ENCODE measurements at places on chromosomes 13 and 19.

DNA sequence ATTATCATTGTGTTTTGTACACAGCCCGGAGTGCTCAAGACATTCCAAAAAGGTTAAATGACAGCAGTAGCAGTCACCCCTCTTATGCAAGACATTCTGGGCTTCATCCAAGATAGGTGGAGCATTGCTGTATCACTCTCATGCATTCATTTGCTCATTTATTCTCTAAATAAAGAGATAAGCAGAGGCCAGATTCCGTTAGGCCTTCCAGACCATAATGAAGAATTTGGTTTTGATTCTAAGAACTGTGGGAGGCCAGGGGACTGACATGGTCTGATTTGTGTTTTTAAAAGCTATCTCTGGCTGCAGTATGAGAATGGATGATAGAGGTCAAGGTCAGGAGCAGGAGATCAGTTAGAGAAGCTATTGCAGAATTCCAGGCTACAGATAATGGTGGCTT, 145.8 kb downstream of the KCNRG start:
- peak; percentile 30 for DNase-seq

DNA sequence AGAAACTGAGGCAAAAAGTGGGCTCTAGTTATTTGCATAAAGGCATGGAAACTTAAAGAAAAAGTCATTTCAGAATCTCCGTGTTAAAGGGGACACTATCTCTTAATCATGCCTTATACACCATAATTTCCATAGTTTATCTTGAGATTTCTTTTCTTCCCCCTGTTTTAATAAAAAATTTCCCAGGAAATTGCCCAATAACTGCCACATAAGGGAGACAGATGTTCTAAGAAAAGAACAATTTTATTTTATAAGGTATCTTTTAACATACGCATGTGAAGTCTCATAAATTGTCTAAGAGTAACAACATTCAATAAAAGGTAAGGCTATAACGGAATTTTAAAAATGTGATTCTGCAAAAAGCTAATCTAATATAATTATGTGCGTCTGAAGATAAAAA, 371.3 kb downstream of the IRS2 start:
- no peak for DNase-seq

- DNase-seq: no peak
These were observed 2.9 kb upstream of the MTUS2 start for GRCh38 chr13:28817204-28817603.

- DNase-seq: no peak
These were observed 253.7 kb downstream of the KCTD12 start for GRCh38 chr13:76632401-76633044.

DNA sequence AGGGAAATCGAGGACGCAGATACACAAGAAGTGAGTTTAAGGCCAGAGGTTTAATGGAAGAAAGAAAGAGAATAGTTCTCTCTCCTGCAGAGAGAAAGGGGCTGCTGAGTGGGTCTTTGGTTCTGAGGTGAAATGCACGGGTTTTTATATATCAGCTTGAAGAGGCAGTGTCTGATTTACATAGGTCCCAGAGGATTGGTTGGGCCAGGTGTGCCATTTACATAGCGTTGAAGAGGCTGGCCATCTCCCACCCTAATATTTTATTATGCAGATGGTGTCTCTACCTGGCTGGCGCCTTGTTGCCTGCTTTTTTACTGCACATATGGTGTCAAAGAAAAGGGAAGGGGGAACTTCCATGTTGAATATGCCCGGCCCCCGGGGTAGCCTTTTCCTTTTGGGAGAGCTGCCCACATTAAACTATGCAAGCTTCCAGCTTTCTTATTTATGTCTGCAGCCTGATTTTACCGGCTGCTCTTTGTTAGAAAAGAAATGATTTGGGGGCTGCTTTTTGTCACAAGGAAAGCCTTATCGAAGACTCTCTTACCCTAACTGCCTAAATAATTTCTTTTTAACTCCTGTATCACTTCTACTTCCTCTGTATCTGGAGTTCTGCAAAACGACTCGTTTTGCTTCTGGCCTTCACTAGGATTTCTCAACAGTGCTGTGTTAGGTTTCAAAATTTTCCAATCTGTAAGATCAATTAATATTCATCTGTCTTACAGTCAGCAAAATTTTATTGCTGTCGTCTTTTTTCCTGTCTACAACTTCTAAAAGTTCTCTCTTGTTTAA, 268.5 kb downstream of the B3GLCT start:
- no peak for DNase-seq

GRCh38 chr13:46146898-46147297, 35.1 kb downstream of the LCP1 start:
- DNase-seq: peak; percentile 9

DNA sequence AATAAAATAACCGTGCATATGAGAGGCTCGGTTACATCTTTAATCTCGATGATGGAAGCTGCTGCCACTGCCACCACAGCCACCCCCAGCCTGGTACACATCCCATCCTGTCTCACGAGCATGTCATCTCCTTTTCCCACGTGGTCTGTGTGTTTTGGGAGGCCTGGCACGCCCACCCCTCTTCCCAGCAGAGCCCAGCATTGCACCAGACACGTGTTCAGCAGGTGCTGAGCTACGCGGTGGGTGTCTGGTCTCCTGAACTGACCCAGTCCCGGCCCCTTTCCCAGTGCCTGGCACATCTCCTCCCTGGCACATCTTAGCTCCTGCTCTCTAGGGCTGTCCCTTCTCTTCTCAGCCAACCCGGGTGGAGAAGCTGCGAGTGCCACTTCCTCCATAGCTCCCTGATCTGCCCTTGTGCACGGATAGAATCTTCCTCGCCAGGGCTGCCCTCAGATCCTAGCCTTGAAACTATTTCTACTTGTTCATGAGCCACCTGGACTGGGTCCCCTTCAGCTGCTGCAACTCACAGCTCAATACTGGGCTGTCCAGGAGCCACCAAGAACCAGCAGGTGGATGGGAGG, 36.8 kb upstream of the ZNF536 start:
- no peak for DNase-seq

Data from kidney tubule cell (primary cell).